ENCODE measurements at places on chromosomes 1 and 21.

DNA sequence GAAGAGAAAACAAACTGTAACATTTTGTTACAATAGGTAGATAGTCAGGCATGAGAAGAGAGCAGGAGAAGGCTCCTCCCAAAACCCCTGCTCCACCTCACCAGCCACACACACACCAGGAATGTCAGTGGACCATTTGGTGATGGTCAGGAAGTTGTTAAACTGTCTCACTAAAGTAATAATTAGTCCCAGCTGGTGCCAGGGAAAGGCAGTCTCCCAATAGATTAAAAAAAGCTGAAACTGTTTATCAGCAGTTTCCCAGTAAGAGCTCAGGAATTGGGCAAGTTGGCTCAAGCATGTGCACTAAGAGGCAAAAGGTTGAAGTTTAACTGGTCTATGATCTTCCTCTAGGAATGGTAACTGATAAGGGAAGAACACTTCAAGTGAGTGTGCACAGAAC lies 249.6 kb downstream of the COL11A1 start:
- DNase-seq, result no peak

- no peak for DNase-seq
These were observed 7.5 kb downstream of the HMGN1 start for GRCh38 chr21:39341249-39341923.

- DNase-seq, result no peak
These were observed 195.0 kb downstream of the ROR1 start for GRCh38 chr1:63968663-63969440.

GRCh38 chr1:5639106-5639722 lies 353.0 kb downstream of the NPHP4 start:
- no peak for DNase-seq

- DNase-seq, result no peak
These were observed 55.1 kb downstream of the PRDX6 start for GRCh38 chr1:173532237-173532636.

GRCh38 chr1:109654519-109654918 lies 1.4 kb upstream of the GSTM4 start:
- DNase-seq, result no peak

- DNase-seq, result no peak
These were observed 62.8 kb downstream of the CNST start for GRCh38 chr1:246629030-246629429.

DNA sequence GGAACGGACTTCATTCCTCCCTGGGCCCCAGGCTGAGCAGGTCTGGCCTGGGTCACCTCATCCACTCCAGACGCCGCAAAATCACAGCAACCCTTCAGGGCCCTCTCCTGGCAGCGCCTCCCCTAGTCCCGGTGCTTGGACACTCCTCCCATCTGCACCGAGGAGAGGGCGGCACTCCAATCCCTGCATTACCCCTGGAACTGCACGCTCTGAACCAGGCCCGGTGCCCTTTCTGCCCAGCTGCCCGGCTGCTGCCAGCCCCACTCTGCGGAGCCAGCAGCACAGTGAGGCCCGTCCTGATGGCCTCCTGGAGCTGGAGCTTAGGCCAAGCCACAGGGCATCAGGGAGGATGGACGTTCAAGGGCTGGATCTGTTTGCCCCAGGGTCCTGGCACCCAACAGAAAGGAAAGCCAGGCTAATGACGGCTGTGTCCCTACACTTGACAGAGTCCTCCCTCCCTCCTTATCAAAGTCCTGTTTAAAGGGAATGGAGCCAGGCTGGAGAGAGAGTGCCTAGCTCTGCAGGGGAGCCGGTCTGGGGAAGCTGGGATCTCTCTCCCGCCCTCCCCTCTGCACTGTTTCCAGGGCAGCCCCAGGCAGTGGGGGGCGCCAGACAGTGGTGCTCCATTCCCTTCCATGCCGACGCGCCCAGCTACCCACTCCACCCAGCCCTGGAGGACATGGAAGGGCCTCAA lies 12.7 kb downstream of the COL6A2 start:
- no peak for DNase-seq

GRCh38 chr1:233020426-233020825 lies 70.0 kb downstream of the NTPCR start:
- no peak for DNase-seq

Measured in activated T-cell treated with anti-CD3 and anti-CD28 coated beads, Interleukin-2, amount 50 U/mL, for 48 hours (primary cell).